HFF-Myc (cell line): ENCODE measurements at places on chromosomes 6 and 20.
A peak's percentile ranks its signal among the peaks of the same experiment; 100 is the strongest.

- DNase-seq = no peak
Observed at GRCh38 chr6:17420368-17420767, 27.0 kb downstream of the CAP2 start.

- DNase-seq = peak; percentile 2
Observed at GRCh38 chr6:100512203-100512862, 47.6 kb upstream of the SIM1 start.

- no peak for DNase-seq
Observed at GRCh38 chr6:136494710-136495109, 55.5 kb downstream of the MAP7 start.

DNA sequence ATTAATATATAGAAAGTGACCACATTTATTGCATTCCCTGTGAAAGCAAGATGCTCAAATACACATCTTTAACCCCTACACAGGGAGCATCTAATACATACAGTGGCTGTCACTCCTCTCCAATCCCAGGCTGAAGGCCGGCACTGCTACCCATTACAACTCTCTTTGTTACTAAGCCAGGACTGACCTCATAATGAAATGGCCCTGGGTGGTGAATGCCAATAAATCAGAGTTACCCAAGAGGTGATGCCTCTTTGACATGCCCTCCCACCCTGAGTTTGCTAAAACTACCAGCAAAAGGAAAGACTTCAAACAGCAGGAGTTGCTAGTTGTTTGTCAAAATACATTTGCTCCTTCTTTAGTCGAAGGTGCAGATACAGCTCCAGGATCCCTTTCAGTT is 214.2 kb downstream of the FOXA2 start:
- no peak for DNase-seq

DNA sequence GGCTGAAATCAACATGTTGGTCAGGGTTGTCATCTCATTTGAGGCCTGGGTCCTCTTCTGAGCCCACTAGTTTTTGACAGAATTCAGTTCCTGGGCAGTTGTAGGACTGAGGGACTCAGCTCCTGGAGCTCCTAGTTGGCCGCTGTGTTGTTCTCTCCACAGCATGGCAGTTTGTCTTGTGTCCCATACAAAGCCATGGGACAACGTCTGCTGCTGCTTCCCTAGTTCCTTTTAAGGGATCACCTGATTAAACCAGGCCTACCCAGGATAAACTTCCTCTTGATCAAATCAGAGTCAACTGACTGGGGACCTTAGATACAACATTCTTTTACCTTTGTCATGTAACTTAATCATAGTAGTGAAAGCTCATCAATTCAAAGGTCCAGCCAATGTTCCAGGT is 141.0 kb downstream of the BCAS1 start:
- DNase-seq = no peak

DNA sequence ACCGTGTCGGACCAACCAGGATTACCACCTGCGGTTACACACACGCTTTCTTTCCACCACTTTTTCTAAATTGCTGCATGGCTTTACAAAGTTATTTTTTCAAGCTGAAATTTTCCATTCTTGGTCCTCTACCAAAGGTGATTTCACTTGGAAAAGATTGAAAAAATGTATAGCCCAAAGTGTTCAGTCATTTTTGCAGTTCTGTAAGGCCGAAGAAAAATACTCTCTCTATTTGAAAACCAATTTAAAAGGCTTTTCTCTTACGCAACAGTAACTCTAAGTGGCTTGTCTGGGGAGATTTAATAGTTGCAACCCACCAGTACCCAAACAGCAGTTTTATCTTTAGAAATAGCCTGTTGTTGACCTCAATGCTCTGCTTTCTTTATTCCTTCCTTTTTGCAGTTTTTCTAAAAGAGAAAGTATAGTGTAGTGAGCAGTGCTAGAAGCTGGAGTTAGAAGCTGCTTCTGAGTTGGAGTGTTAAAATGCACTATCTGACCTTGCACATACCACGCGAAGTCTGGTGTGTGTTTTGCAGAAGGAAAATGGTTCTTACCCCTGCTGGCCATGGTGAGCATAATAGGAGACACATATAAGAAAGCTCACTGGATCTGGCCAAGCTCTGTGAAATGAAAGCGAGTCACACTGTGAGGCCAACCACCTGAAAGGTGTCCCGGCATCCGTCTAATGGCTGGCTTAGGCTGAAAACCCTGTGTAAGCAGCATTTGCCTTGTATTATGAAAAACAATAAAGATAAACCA is 271.6 kb upstream of the PRND start:
- DNase-seq = no peak

DNA sequence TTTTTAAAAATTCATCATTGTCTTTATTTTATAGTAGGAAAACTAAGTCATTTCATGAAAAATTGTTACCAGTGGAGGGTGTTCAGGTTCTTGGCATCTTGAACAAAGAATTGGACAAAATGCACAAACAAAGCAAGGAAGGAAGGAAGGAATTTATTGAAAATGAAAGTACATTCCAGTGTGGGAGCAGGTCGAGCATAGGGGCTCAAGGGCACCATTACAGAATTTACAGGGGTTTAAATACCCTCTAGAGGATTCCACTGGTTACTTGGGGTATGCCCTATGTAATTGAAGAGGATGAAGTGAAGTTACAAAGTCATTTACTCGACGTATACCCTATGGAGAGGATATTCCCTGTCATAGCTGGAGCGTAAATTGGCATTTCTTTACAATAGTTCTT is 37.4 kb upstream of the HDAC2 start:
- DNase-seq = no peak

GRCh38 chr6:16236631-16237199 is 1.7 kb upstream of the GMPR start:
- DNase-seq = no peak

GRCh38 chr20:62362590-62362940 is 4.5 kb downstream of the LAMA5 start:
- no peak for DNase-seq
